ENCODE measurements at places on chromosomes 13 and 19.

DNA sequence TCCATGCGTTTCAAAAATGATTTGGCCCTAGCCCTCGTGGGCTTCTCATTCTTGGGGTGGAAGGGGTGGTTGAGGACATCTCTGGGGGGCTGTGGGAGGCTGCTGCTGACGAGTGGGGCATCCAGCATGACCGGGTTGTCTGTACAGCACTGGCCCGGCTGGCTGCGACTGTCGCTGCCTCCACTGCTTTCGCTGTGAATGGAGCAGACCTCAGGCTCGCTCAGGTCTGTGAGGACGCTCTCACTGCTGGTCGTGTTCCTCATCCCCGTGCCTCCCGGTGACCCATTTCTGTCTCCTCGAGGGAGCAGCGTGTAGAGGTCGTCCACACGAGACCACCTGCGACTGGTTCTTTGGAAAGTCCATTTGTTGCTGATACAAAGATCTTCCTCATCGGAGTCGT is 113.7 kb downstream of the KL start:
- no peak for DNase-seq

DNA sequence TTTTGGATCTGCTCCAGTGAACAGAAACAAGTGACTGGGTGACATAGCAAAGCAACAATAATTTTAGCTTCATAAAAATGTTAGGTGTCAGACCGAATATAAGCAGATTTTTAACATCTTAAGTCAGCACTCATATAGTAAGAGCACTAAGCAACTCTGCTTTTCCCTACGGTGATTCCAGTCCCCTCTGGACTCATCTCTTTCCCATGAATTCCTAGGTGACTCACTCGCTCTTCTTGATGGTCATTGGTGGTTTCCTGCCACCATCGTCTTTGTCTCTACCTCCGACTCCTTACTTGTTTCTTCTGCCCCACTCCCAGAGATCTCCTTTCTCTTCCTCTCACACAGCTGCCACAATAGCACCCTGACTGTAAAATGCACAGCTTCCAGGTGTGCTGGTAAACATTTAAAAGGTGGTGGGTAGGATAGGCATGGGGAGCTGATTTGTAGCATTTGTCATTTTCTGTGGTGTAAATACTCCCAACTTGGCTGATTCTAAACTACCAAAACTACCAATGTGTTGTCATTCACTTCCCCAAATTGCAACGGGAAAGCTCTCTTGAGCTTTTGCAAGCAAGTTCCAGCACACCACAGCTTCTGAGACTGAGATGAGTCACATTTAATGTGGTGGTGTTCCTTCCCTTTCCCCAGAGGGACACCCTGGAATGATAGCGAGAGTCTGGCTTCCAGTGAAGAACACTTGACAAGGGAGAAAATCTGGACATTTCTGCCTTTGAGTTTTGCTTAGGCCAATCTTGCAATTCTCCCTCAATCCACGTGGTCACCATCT is 42.8 kb upstream of the CLDN10 start:
- DNase-seq: peak; percentile 77

- no peak for DNase-seq
Observed at GRCh38 chr13:83333614-83334388, 548.5 kb downstream of the SLITRK1 start.

- DNase-seq: no peak
Observed at GRCh38 chr19:46744005-46744691, 1.7 kb upstream of the FKRP start.

GRCh38 chr19:18501351-18501750 is 20.5 kb downstream of the ELL start:
- no peak for DNase-seq

DNA sequence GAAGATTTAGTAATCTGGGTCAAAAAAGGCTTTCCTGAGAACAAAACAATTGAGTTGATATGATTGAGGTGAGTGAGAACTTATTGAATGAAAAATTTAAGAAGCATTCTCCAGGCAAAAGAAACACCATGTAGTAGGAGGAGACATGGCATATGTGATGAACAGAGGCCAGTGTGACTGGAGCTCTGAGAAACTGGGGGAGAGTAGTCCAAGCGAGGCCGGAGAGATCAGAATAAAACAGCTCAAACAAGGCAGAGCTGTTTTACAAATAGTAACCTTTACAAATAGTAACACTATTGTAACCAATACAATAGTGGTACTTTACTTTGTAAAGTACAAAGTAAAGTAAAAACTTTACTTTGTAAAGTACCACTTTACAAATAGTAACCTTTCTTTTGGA is 1159.1 kb downstream of the PCDH9 start:
- DNase-seq: no peak

DNA sequence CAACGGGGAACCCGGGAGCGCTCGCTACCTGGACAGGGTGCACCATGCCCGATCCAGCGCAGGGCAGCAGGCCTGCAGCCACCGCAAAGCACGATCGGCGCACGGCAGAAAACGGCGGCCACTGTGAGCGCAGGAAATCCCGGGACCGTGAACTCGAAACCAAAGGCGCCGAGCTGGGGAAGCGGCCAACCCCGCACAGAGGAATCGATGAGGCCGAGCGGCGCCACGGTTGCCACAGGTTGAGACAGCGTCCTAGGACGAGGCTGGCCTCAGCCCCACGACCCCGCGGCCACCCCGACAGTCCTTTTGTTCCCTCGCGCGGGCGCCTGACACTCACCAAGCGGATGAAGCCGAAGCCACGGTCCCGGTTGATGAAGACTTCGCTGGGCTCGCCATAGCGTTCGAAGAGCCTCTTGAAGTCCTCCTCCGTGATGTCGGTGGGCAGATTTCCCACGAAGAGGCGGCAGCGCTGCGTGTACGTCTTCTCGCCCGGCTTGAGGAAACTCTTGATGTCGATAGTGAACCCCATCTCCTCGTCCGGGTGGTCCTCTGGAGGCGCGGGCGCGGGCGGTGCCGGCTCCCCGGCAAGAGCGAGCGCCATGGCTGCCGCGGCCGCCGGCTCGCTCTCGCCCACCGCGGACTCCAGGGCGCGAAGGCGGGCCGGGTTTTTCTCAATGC is 557 bp downstream of the PSPC1 start:
- DNase-seq: peak; percentile 23

DNA sequence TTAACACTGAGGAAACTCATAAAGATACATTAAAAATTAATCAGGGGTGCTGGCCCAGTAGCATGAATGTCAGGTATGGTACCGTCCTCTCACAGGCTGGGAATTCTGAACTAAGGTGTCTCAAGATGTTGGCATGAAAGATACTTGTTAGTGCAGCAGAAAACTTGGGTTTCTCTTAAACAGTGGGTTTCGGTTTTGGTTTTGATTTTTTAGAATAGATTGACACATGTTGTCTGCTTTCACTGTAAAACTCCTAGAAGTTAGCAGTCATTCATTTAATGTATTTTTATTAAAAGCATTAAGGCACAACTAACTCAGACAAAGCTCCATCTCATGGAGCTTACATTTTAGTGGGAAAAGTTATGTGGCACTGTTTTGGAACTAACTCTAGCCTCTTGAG is 3.5 kb upstream of the OBI1 start:
- DNase-seq: no peak
